Central memory CD8-positive, alpha-beta T cell (primary cell): ENCODE measurements at places on chromosomes 16 and 17.
A peak's percentile ranks its signal among the peaks of the same experiment; 100 is the strongest.

GRCh38 chr17:71111934-71112333 is 942.6 kb downstream of the KCNJ2 start:
- no peaks in the 10 kb centered on the region for H3K36me3 ChIP-seq
- no peak overlapping the region for H3K27ac ChIP-seq
- no peak overlapping the region for H3K4me3 ChIP-seq
- no peak for DNase-seq

GRCh38 chr17:10767232-10767631 is 36.7 kb downstream of the TMEM238L start:
- no peak overlapping the region for H3K4me3 ChIP-seq
- no peak overlapping the region for H3K27ac ChIP-seq
- no peaks in the 10 kb centered on the region for H3K4me1 ChIP-seq
- DNase-seq = no peak

DNA sequence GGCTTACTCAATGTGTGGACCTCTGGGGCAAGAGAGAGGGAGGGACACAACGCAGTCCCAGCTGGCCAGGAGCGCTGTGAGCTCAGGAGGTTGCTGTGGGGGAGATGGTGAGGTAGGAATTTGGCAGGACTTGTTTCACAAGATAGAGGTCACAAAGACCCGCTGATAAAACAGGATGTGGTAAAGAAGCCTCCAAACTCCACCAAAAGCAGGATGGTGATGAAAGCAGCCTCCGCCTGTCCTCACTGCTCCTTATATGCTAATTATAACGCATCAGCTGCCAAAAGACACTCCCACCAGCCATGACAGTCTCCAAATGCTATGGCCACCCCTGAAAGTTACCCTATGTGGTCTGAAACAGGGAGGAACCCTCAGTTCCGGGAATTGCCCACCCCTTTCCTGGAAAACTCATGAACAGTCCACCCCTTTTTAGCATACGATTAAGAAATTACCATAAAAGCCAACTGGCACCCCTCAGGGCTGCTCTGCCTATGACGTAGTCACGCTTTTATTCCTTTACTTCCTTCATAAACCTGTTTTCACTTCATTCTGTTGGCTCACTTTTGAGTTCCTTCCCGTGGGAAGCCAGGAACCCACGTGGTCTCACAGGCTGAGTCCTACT is 5.3 kb upstream of the EIF4A3 start:
- no peak overlapping the region for H3K27ac ChIP-seq
- H3K36me3 ChIP-seq = peaks cover 7% of the 10 kb centered on the region
- no peaks in the 10 kb centered on the region for H3K27me3 ChIP-seq

- no peaks in the 10 kb centered on the region for H3K4me1 ChIP-seq
- H3K27me3 ChIP-seq = no peaks in the 10 kb centered on the region
- DNase-seq = no peak
- peak overlapping the region; percentile 10 for H3K27ac ChIP-seq
- H3K4me3 ChIP-seq = no peak overlapping the region
- H3K36me3 ChIP-seq = peaks cover 1% of the 10 kb centered on the region
These were observed 134.0 kb downstream of the MYO1D start for GRCh38 chr17:32742681-32743538.

GRCh38 chr17:38536661-38537060 is 69.1 kb downstream of the SRCIN1 start:
- peaks cover 78% of the 10 kb centered on the region for H3K27me3 ChIP-seq
- no peak overlapping the region for H3K27ac ChIP-seq
- no peaks in the 10 kb centered on the region for H3K4me1 ChIP-seq
- H3K36me3 ChIP-seq = no peaks in the 10 kb centered on the region

DNA sequence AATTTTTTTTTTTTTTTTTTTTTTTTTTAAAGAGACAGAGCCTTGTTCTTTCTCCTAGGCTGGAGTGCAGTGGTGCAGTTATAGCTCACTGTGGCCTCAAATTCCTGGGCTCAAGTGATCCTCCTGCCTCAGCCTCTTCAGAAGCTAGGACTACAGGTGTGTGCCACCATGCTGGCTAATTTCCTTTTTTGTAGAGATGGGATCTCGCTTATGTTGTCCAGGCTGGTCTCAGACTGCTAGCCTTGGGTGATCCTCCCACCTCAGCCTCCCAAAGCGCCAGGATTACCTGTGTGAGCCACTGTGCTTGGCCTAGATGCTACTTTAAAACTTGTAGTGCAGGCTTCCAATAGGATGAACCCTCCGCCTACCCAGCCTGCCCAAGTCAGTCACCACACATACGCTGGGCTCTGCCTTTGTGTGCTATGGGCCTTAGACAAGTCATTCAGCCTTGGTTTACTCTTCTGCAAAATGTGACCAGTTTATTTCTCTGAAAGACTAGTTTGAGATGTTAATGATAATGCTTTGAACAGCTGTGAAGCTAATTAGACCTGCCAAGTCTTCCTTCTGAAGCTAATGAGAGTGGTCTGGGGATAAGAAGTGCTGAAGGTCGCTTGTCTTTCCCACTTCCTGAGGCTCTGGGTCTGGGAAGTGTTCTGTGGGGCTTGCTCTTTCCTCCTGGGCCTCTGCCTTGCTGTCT is 5.2 kb downstream of the GPT2 start:
- no peak overlapping the region for H3K27ac ChIP-seq
- H3K27me3 ChIP-seq = peaks cover 24% of the 10 kb centered on the region
- no peak for DNase-seq
- peaks cover 8% of the 10 kb centered on the region for H3K4me1 ChIP-seq
- H3K36me3 ChIP-seq = peaks cover under 1% of the 10 kb centered on the region
- no peak overlapping the region for H3K4me3 ChIP-seq

DNA sequence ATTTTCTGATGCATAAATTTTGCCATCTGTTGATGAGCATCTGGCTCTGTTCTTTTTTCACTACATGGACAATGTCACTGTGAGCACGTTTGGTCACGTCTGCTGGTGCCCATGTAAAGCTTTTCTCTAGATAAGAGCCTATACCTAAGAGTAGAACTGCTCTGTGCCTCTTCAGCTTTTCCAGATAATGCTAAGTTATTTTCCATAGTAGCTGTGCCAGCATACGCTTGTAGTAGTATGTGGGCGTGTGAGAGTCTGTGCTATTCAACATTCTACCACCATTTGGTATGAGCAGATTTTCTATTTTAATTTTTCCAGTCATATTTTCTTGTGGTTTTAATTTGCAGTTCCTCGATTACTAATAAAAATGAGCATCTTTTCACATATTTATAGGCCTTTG is 33.2 kb downstream of the VPS35L start:
- H3K4me1 ChIP-seq = no peaks in the 10 kb centered on the region
- no peak for DNase-seq
- no peaks in the 10 kb centered on the region for H3K27me3 ChIP-seq
- peaks cover 35% of the 10 kb centered on the region for H3K36me3 ChIP-seq
- H3K4me3 ChIP-seq = no peak overlapping the region

DNA sequence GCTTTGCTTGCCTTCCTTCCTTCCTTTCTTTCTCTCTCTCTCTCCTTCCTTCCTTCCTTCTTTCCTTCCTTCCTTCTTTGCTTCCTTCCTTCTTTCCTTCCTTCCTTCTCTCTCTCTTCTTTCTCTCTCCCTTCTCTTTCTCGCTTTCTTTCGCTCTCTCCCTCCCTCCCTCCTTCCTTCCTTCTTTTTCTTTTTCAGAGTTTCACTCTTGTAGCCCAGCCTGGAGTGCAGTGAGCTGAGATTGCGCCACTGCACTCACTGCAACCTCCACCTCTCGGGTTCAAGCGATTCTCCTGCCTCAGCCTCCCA is 17.9 kb downstream of the FOXJ1 start:
- H3K4me1 ChIP-seq = peaks cover 5% of the 10 kb centered on the region
- H3K36me3 ChIP-seq = peaks cover 3% of the 10 kb centered on the region
- DNase-seq = no peak

GRCh38 chr17:41492351-41492750 is 2.6 kb upstream of the KRT36 start:
- H3K4me3 ChIP-seq = no peak overlapping the region
- no peak for DNase-seq
- H3K27me3 ChIP-seq = no peaks in the 10 kb centered on the region
- H3K4me1 ChIP-seq = peaks cover 18% of the 10 kb centered on the region
- H3K36me3 ChIP-seq = peaks cover 3% of the 10 kb centered on the region

DNA sequence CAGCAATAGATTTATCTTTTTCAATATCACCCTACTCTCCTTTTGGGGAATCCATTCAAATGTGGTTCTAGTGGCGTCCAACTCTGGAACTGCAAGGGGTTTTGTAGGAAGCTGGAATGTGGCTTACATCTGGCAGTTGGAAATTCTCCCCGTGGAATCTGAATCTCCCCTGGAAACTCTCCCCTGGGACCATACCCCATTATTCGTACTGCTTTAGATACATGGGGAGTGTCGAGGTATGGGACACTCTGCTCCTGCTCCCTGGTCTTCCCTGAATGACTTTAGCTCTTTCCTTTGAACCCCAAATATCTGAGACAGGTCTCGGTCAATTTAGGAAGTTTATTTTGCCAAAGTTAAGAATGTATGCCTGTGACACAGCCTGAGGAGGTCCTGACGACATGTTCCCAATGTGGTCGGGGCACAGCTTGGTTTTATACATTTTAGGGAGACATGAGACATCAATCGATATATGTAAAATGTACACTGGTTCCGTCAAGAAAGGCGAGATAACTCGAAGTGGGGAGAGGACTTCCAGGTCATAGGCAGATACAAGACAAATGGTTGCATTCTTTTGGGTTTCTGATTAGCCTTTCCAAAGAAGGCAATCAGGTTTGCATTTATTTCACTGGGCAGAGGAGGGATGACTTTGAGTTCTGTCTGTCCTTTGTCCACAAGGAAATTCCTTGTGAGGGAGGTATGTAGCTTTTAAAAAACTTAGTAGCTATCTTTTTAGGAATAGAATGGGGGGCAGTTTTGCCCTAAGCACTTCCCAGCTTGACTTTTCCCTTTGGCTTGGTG is 89.1 kb upstream of the CORO6 start:
- H3K36me3 ChIP-seq = peaks cover 11% of the 10 kb centered on the region
- H3K4me1 ChIP-seq = peaks cover 62% of the 10 kb centered on the region
- H3K27ac ChIP-seq = no peak overlapping the region
- no peaks in the 10 kb centered on the region for H3K27me3 ChIP-seq
- no peak overlapping the region for H3K4me3 ChIP-seq
